ENCODE measurements at places on chromosomes 1 and 21.

GRCh38 chr1:218303176-218303879, 18.2 kb downstream of the RRP15 start:
- no peak for DNase-seq

DNA sequence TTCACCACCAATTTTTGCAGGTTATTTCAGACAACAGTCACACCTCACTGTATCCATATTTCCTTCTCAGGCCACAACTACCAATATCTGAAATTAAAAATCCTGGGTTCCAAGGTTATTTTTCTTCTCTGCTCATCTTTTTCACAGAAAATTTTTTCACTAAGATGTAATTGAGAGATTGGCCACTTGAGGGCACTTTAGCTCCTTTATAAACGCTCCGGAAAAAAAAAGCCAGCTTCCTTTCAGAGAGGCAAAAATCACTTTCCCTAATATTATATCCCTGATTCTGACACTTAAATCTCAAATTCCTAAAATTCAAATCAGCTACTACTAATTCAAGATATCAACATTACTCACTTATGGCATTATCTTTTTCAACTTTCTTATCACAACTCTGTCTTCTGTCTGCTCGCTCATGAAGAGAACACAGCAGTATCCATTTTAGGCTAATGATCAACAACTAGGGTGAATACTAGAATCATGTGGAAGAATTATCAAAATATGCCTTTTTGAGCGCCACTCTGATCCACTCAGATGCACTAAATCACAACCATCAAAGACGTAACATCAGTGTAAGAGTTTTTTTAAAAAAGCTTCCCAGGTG, 101.4 kb upstream of the RGS1 start:
- DNase-seq = no peak

DNA sequence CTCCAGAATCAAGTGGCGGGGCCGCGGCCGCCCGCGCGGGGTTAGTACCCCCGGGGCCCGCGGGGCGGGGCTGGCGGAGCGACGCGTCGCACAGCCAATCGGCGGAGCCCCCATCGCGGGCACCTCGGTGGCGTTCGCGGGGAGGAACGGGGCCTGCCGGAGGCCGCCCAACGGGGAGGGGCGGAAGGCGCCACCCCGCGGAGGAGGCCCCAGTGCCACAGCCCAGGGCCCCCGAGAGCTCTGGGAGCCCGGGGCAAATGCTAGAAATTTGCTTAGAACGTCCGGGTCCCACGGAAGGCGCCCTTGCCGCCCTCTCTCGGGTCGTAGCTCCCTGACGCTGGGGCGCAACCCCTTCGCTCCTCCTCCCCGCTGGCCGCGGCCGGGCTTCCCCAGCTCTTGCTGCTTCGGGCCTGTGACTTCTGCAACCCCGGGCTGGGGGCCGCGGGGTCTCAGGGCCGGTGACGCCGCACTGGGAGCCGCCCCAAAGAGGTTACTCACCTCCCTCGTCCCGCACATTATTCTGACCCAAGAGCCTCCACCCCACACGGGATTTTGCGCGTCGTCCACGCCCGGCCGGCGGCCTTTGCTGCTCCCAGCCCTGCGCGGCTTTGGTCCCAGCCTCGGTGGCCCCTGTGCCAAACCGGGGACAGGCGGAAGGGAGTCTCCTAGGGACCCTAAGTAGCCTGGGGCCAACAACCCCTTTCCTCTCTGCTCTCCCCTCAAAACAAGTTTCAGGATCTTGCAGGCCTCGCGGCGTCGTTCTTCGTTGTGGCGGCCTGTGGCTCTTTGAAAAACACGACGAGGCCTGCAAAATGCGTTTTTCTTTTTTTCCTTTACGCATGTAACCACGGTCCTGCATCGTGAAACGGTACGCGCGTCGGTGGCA, at the start of gene RUNX3:
Gene RUNX3, minus strand, starts transcription at position 17 of the 886 bp plus-strand sequence. CDS start 408 bp downstream, outside the sequence.
- DNase-seq = peak; percentile 89

DNA sequence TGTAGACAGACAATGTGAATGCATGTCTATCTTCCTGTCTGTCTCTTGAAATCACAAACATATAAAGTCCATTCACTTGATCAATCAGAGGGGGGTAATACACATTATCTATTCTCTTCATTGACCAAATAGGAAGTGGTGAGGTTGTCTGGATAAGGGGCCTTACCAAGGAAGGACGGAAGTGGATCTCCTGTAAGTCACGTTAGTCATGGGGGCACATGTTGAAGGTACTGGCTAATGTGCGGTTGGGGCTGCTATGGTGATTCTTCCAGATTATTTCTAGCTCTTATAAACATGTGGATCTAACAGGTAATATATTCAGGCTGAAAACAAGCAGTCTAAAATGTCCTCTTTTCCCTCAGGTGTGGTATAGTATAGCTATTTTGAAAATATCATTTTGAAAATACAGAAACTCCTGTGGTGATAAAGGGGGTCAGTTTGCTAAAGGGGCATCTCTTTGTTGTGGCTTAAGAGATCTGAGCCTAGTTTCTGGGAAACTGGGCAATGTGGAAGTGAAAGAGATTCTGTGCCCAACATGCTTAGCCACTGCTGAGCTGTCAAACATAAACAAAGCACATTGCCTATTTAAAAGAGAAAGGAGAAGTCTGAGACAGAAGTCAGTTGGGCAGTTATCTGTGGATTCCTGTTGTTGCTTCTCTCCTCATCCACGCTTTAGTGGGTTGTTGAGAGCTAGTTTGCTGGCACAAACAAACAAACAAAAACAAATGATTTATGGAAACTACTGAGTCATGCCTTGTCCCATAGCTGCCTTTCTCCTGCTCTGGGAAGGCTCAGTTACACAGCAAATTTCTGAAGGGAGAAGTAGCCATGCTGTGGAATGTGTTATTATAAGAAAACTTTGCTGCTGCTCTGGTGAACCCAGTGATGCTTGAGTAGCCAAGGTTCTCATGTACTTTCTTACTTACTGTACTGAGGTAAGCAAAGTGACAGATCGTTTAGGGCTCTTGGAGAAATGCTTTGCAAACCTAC, 166.9 kb downstream of the HLX start:
- DNase-seq = no peak

DNA sequence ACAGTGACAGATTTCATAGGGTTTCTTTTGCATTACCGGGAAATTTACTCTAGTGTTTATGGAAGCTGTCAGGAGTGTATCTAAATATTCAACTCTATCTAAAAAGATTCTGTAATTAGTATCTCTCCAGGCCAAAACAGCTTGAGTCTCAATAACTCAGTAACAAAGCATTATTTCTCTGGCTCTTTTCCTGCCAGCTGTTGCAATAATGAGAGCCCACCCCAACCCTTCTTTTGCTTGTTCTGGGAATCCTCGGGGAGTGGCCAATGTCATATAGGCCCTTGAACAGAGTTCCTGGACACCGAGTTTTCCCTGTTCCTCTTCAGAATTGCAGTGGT, 120.1 kb upstream of the SGIP1 start:
- DNase-seq = no peak

- DNase-seq = peak; percentile 66
Measured at GRCh38 chr1:200866521-200866920, 6.3 kb upstream of the GPR25 start.

DNA sequence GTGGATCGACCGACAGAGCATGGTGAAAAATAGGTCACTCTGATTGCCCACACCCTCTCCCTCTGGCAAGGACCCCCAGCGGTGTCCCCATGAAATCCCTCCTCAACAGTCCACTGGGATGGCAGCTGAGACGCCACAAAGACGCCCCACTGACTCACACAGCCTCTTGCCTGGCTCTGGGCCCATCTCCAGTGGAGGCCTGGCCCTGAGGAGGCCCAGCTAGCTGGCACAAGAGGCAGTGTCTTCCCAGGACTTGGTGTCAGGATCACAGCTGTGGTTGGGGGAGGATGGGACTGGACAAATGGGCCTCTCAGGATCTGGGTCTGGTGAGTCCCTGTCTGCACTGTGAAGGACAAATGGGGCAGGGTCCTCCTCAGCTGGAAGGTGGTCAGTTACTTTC, 4.6 kb downstream of the ALX3 start:
- no peak for DNase-seq

- DNase-seq = no peak
Measured at GRCh38 chr1:5267603-5268235, 613.3 kb downstream of the AJAP1 start.

DNA sequence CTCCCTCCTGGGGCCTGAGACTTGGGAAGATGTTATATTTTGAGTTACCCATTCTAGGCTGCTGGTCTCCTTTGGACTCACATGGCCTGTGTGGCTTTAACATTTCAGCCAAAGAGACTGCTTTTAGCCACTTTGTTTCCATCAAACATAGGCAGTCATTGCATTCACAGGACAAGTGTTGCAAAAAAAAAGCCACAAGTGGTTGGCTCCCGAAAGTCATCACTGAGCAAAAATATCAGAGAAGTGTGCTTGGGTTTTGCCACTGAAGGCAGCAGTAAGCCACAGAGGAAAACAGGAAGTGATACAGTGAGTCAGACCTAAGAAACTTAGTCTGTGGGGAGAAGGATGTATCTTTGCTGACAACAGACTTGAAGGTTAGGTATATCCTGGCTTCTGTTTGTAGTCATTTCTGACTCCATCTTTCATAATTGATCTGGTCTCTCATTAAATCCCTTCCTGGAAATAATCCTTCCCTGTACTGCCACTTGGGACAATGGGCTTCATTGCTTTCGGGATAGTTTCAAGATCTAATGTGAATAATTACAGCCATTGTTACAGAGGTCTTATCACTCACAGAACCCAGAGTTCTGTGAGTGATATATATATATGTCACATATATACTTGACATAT, 80.9 kb downstream of the COLGALT2 start:
- peak; percentile 63 for DNase-seq

DNA sequence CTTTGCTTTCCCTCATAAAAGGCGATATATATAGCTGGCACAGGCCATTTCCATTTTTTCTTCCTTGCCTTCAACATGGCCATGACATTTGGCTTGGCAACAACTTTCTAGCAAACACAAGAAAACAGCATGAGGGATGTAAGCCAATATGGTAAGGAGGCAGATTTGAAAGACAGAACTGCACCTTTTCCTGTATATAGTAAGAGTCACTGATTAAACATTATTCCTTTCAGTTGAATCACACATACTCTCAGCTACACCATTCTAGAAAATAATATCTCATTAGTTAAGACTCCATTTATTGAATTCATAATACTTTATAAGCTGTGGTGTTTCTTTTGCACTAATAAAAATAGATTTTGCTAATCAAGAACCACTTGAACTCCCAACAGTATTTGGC, 9.5 kb downstream of the SIKE1 start:
- no peak for DNase-seq

DNA sequence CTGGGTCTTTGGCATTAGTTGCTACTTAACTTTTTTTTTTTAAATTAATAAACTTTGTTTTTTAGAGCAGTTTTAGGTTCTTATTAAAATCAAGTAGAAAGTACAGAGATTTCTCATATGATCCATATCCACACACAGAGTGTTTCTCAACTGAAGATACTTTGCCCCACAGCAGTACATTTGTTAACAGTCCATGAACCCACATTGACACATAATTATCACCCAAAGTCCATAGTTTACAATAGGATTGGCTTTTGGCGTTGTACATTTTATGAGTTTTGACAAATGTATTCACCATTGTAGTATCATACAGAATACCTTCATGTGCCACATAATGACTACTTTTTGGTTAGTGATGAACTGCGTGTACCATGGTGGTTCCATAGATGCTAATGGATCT, 106.8 kb downstream of the ADGRL2 start:
- no peak for DNase-seq

GRCh38 chr1:81848880-81849682, 48.3 kb downstream of the ADGRL2 start:
- no peak for DNase-seq

GRCh38 chr1:111571239-111571638, 48.4 kb upstream of the RAP1A start:
- no peak for DNase-seq

Measured in stimulated activated CD4-positive, alpha-beta T cell treated with anti-CD3 and anti-CD28 coated beads, Interleukin-4, amount 100 ng/mL, for 24 hours (primary cell).